ENCODE measurements at places on chromosomes 5 and 9.

GRCh38 chr5:136809382-136809781, 444.0 kb upstream of the TRPC7 start:
- no peak for DNase-seq

- no peak for DNase-seq
Observed at GRCh38 chr9:101650142-101650541, 55.4 kb upstream of the PPP3R2 start.

- no peak for DNase-seq
Observed at GRCh38 chr9:76558465-76558864, 99.5 kb downstream of the GCNT1 start.

DNA sequence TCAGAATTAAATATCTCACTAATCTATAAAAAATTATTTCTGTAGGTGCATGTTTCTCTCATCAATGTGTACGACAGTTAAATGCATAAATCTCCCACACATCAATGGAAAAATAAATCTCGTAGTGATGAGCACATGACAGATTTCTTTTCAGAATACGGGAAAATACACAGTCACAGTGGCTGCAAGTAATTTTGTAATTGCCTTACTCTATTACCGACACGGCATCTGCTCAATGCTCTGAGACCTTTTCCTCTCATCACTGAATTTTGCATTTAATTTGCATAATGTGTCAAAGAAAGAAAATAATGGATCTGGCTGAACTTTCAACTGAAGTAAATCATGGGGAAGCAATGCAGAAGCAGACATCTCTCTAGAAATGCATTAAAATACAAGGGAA, 37.2 kb downstream of the PDE4D start:
- DNase-seq: no peak

- no peak for DNase-seq
Observed at GRCh38 chr9:20331095-20331685, 291.1 kb downstream of the MLLT3 start.

- no peak for DNase-seq
Observed at GRCh38 chr5:31270396-31270795, 76.9 kb downstream of the CDH6 start.

GRCh38 chr9:129209580-129209979, 31.5 kb upstream of the IER5L start:
- no peak for DNase-seq

- no peak for DNase-seq
Observed at GRCh38 chr5:131942016-131942415, 3.4 kb downstream of the MEIKIN start.

DNA sequence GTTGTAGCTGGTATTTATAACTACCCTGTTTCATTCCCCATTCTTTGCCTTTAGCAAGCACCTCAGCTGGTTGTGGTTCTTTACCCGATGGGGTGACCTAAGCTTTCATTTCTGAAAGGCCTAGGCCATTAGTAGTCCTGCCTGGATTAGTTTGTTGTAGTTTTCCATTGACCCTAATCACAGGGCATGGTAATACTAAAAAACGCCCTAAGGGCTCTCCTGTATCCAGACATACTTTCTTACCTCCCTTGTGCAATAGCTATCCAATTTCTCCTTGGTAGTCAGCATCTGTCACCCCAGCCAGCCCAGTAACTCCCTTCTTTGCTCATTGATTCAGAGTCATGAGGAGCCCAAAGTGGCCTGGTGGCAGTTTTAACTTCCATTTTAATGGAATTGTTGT, 24.0 kb downstream of the TMOD1 start:
- no peak for DNase-seq

DNA sequence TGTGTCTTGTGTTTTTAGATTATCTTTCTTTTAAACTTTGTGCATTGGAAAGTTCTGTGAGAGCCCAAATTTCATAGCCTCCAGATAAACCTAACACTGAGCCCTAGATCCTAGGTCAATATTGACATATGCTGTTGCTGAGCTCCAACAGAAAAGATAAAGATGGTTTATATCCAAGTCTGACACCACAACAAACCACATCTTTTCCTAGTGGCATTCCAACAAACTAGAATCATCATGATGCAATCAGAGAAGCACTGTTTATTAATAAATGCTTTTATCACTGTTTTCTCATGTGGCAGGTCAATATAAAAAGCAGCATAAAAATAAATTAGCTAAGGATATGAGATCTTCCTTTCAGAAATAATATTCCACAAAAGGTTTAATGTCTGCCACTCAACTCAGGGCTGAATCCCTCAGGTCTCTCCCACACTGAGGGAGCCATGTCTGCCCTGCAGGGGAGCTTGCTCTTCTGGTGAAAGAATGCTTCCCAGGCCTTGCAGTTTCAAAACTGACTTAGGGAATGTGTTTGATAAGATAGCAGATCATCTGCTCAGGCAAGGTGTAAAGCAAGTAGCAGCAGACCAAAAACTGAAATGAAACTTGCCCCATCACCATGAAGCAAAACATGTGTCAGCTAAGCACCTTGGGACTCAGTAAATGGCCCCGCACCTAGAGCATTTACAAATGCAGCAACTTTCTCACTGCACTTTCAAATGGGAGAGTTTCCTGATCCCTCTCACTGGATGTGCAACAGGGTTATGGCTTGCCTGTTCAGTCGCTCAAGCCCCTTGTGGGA, 493.0 kb downstream of the AGTPBP1 start:
- DNase-seq: no peak

GRCh38 chr9:77707383-77708063, 59.4 kb upstream of the GNA14 start:
- DNase-seq: no peak
